Activated naive CD4-positive, alpha-beta T cell treated with anti-CD3 and anti-CD28 coated beads for 36 hours (primary cell): ENCODE measurements at places on chromosomes 2 and 18.
A peak's percentile ranks its signal among the peaks of the same experiment; 100 is the strongest.

GRCh38 chr2:120609826-120610395, 125.8 kb upstream of the GLI2 start:
- H3K27ac ChIP-seq: no peak overlapping the region
- no peaks in the 10 kb centered on the region for H3K36me3 ChIP-seq
- H3K27me3 ChIP-seq: peaks cover 5% of the 10 kb centered on the region
- H3K4me3 ChIP-seq: no peak overlapping the region

- no peaks in the 10 kb centered on the region for H3K36me3 ChIP-seq
- DNase-seq: no peak
Observed at GRCh38 chr2:9666306-9666705, 35.5 kb upstream of the YWHAQ start.

GRCh38 chr2:241841181-241842066, 17.3 kb downstream of the PDCD1 start:
- DNase-seq: no peak
- no peak overlapping the region for H3K27ac ChIP-seq
- H3K27me3 ChIP-seq: peaks cover 10% of the 10 kb centered on the region
- peaks cover 45% of the 10 kb centered on the region for H3K4me1 ChIP-seq
- H3K4me3 ChIP-seq: no peak overlapping the region

DNA sequence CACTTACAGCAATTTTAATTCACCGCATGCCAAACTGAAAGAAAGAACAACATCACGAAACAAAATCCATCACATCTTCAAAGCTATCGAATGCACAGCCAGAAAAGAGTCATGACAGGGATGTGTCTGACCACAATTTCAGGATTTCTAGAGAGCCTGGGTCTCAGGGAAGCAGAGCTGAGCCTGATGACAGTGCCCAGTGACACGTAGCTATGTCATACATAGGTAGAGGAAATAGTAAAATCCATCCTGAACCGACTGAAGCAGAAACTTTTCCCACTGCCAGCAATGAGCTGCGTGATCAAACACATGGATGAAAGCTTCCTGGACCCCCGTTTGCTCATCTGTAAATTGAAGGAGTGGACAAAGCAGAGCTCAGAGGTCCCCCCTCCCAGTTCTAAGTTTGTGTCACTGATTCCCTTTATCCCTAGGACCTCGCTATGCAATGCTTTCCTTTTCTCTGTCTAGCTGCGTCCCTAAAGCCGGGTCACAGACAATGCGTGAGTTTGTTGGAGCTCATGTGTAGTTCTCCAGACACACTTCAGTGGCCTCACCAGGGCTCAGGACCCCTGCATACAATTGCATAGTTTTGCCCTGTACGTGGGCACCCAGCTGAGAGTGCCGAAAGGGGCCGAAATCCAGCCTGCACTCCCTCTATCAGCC, 37.6 kb downstream of the CCBE1 start:
- peaks cover 2% of the 10 kb centered on the region for H3K27me3 ChIP-seq
- H3K4me1 ChIP-seq: no peaks in the 10 kb centered on the region
- no peak for DNase-seq
- no peaks in the 10 kb centered on the region for H3K36me3 ChIP-seq
- no peak overlapping the region for H3K4me3 ChIP-seq

DNA sequence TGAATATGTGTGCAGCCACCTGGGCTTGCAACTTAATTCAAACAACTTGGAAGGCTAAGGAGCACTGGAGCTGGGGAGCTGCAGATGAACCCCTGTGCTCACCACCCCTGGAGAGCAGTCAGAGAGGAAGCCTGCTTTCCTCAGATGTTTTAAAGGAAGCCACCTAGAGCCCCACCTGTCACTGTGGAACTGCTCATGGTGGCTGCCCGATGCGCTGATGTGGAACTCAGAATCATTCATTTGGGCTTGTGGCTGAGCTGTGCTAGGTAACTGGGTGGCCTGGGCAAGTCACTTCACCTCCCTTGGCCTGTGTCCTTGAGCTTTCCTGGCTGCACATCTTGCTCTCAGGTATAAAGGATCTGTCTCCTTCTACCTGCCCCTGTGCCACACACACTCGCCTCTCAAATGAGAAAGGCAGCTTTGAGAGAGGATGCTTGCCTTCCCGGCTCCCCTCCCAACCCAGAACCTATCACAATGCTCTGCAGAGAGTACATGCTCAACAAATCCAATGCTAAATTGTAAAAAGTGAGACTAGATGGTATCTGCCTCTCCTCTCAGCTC, 41.3 kb downstream of the BCL11A start:
- peaks cover 28% of the 10 kb centered on the region for H3K27me3 ChIP-seq
- H3K4me3 ChIP-seq: no peak overlapping the region
- H3K36me3 ChIP-seq: no peaks in the 10 kb centered on the region
- H3K27ac ChIP-seq: no peak overlapping the region
- DNase-seq: no peak
- H3K4me1 ChIP-seq: peaks cover 10% of the 10 kb centered on the region

GRCh38 chr2:168599738-168600137, 143.7 kb downstream of the CERS6 start:
- peaks cover 4% of the 10 kb centered on the region for H3K36me3 ChIP-seq
- no peak for DNase-seq
- no peaks in the 10 kb centered on the region for H3K27me3 ChIP-seq
- no peak overlapping the region for H3K27ac ChIP-seq

DNA sequence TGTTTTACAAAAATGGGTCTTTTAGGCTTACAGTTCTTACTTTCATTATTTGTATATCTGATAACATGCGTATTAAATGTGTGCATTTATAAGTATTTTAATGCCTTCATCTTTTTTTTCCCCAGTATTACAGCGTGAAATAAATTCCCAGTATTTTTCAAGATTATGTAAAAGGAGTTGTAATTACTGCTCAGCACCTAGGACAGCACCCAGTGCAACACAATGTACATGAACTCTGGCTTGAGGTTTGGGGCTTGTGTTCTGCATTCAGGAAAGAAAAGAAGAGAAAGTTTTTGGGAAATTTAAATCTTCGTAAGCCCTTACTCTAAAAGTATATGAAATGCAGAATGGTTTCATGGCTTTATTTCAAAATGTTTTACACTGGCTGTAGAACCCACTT, 16.7 kb downstream of the ZNF638 start:
- no peaks in the 10 kb centered on the region for H3K27me3 ChIP-seq
- peak; percentile 12 for DNase-seq
- no peak overlapping the region for H3K27ac ChIP-seq

DNA sequence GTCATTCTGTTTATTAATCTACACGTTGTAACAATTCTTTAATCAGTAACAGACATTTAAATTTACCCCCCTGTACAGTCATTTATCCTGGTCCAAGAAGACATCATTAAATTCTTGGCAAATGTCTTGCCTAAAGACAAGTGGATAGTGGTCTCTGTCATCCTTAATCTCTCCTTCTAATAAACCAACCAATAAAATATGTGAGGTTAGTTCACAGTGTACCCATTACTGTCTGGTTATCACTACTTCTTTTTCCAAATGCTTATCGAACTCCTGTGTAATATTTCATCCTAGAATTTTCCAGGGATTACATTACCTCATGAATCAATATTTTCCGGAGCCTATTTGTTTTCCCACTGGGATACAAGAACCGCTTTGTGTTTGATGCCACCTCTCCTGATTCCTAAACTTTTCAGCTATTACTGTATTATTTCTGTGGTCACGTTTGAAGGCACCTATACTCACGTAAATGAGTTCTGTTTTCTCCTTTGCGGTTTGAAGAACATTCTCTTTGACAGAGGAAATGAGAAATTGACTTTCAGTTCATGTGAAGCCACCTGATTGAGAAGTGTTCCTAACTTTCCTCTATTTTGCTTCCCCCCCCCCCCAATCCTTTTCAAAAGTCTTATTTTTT, 131.5 kb downstream of the RTN4 start:
- H3K27ac ChIP-seq: no peak overlapping the region
- no peaks in the 10 kb centered on the region for H3K36me3 ChIP-seq
- H3K4me1 ChIP-seq: peaks cover 12% of the 10 kb centered on the region
- no peak overlapping the region for H3K4me3 ChIP-seq

- no peak overlapping the region for H3K27ac ChIP-seq
- no peaks in the 10 kb centered on the region for H3K36me3 ChIP-seq
- no peaks in the 10 kb centered on the region for H3K27me3 ChIP-seq
- no peaks in the 10 kb centered on the region for H3K4me1 ChIP-seq
- DNase-seq: no peak
Observed at GRCh38 chr2:117058366-117058765, 756.1 kb upstream of the DDX18 start.

DNA sequence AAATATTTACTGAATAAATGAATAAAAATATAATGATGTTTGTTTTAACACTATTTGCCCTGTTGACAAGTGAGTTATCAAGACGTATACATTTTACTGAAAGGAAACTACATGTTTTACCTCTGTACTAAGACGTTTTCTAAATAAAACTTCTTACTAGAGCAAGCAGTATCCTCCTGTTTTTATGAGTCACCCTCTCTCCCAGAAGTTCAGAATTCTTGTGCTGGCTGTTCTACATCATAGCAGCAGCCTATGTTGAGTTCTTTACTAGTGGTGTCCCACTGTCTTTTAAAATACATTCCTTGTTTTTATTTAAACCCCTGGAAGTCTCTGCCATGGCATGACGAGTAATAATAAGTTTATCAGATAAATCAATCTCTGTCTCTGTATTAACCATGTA, 297.4 kb downstream of the CALCRL start:
- H3K4me1 ChIP-seq: no peaks in the 10 kb centered on the region
- DNase-seq: no peak
- H3K36me3 ChIP-seq: no peaks in the 10 kb centered on the region
- no peak overlapping the region for H3K4me3 ChIP-seq
- H3K27me3 ChIP-seq: no peaks in the 10 kb centered on the region

DNA sequence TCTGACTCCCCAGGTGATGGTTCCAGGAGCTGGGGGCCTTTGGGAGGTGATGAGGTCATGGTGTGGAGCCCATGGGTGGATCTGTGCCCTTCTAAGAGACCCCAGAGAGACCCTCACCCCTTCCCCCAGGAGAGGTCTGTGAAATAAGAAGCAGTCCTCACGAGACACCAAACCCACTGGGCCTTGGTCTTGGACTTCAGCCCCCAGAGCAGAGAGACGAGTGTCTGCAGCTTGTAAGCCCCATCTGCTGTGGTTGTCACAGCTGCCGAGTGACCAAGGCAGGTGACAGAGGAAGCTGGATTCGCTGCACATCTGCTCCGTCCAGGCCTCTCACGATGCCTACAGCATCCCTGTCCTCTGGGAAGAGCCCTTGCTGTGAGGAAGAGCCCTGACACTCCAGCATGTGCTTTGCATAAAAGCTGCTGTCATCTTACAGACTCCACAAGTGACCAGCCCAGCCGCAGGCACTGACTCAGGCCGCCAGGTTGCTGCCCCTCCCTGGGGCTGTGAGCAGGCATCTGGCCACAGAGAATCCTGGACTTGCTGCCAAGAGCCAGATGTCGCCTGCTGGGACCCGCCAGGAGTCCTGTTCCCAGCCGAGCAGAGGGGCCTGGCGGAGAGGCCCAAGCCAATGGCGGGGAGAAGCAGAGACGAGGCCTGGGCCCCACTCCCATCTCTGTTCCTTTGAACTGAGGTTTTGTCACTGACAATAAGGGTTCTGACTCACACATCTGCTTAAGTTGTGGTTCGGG, 150.8 kb downstream of the PXDN start:
- H3K27me3 ChIP-seq: peaks cover 21% of the 10 kb centered on the region
- no peaks in the 10 kb centered on the region for H3K4me1 ChIP-seq
- DNase-seq: no peak
- H3K27ac ChIP-seq: no peak overlapping the region
- no peak overlapping the region for H3K4me3 ChIP-seq
- no peaks in the 10 kb centered on the region for H3K36me3 ChIP-seq

DNA sequence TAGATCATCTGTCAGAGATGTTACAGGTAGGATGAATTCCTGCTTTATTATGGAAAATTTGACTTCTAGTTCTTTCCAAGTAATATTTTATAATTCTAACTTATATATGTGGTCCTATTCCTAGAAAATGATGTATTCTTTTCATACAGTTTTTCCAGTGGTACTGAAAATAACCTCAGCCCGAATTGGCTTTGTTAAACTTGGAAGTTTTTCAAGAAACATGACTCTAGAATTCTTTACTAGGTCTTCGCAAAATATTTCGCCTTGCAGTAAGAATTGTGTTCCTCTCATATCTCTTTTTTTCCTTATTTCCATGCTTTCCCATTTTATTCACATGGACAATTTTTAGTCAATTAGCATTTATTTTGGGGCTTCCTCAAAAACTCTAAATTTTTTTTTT, 60.5 kb downstream of the BMPR2 start:
- no peaks in the 10 kb centered on the region for H3K27me3 ChIP-seq
- H3K27ac ChIP-seq: no peak overlapping the region
- no peaks in the 10 kb centered on the region for H3K4me1 ChIP-seq
- no peak overlapping the region for H3K4me3 ChIP-seq

DNA sequence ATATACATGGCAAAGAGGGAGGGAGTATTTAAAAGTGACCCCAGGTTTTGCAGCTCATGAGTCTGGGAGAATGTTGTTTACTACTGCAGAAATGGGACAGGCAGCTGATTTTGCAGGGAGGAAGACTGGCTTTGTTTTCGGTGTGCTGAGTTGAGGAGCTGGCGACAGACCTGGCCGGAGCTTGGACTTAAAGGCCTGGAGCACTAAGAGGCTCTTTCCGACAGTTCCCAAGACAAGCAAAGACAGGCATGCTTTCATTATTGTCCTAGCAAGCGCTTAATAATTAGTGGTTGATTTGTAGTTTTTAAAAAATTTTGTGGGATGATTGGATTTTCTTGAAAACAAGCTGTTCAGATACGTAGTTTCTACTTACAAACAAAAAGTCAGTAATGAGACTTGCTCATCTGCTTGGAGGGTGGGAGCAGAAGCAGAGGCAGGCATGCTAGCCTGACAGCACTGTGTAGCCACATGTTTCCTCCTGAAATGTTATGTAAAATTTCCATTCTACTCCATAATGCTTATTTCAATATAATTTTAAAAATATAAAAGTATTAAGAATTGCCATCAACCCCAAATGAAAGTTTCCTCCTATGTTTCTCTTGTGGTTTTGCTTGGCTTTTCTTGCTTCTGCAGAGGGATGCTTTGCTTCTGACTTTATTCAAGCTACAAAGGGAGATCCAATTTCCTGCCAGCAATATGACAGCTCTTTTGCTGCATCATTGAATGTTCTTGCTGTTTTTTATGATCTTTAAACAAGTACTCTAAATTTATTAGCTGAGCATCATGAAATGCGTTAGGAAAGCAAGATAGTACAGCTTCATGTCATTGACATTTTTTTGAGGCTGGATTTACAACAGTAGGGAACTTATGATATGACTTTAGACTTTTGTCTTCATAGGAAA, 75.8 kb downstream of the PHLPP1 start:
- no peak overlapping the region for H3K4me3 ChIP-seq
- no peaks in the 10 kb centered on the region for H3K36me3 ChIP-seq
- no peak overlapping the region for H3K27ac ChIP-seq
- H3K4me1 ChIP-seq: peaks cover 23% of the 10 kb centered on the region
- peaks cover 8% of the 10 kb centered on the region for H3K27me3 ChIP-seq

- H3K4me1 ChIP-seq: peaks cover 12% of the 10 kb centered on the region
- no peak overlapping the region for H3K27ac ChIP-seq
- H3K27me3 ChIP-seq: no peaks in the 10 kb centered on the region
- peaks cover 25% of the 10 kb centered on the region for H3K36me3 ChIP-seq
- no peak overlapping the region for H3K4me3 ChIP-seq
Observed at GRCh38 chr2:62719757-62720156, 14.2 kb downstream of the EHBP1 start.

GRCh38 chr2:27907547-27907946, 17.0 kb downstream of the BABAM2 start:
- no peak overlapping the region for H3K27ac ChIP-seq
- no peak for DNase-seq
- H3K36me3 ChIP-seq: peaks cover 12% of the 10 kb centered on the region
- H3K4me1 ChIP-seq: peaks cover 28% of the 10 kb centered on the region
- H3K4me3 ChIP-seq: no peak overlapping the region

GRCh38 chr2:44940049-44940494, 1.4 kb upstream of the SIX3 start:
- no peak for DNase-seq
- H3K27me3 ChIP-seq: peaks cover 78% of the 10 kb centered on the region
- no peaks in the 10 kb centered on the region for H3K36me3 ChIP-seq
- H3K27ac ChIP-seq: no peak overlapping the region

- H3K36me3 ChIP-seq: no peaks in the 10 kb centered on the region
- no peaks in the 10 kb centered on the region for H3K27me3 ChIP-seq
Observed at GRCh38 chr2:30433541-30434299, 13.3 kb upstream of the LCLAT1 start.
